ENCODE measurements at places on chromosomes 16 and 17. TPM values are rescaled to one million over a fixed set of nuclear protein-coding genes. Genes with fewer than 3 reads are reported as not detected.

FNDC8 gene
- not detected for total RNA-seq

MEOX1 gene
- not detected for total RNA-seq

LDHD gene
- 0.42 TPM for total RNA-seq

SLFN5 gene
- total RNA-seq = 52.8 TPM

SCARF1 gene
- total RNA-seq = 0.47 TPM

ANKRD13B gene
- 2.6 TPM for total RNA-seq

SMIM22 gene
- total RNA-seq = not detected

SIAH1 gene
- 27.0 TPM for total RNA-seq

FOXO3B gene
- 2.5 TPM for total RNA-seq

PPM1E gene
- 0.25 TPM for total RNA-seq

ZSCAN10 gene
- not detected for total RNA-seq

MRC2 gene
- 144 TPM for total RNA-seq

PRSS27 gene
- not detected for total RNA-seq

TEX19 gene
- not detected for total RNA-seq

OR1A1 gene
- not detected for total RNA-seq

GFAP gene
- not detected for total RNA-seq

KCNJ16 gene
- not detected for total RNA-seq

DNASE1L2 gene
- total RNA-seq = 0.64 TPM

TPSD1 gene
- not detected for total RNA-seq

MPV17L gene
- 0.44 TPM for total RNA-seq

TMEM11 gene
- total RNA-seq = 33.9 TPM

POLR2C gene
- 240 TPM for total RNA-seq

MMP25 gene
- total RNA-seq = not detected

ADGRG3 gene
- not detected for total RNA-seq

PPP1R27 gene
- total RNA-seq = not detected

ITGA2B gene
- total RNA-seq = 0.25 TPM

ACACA gene
- total RNA-seq = 33.7 TPM

SERPINF2 gene
- total RNA-seq = 0.05 TPM

KRT28 gene
- total RNA-seq = not detected
